Osteoblast (primary cell): ENCODE measurements at places on chromosomes 11 and 22. TPM values are rescaled to one million over a fixed set of nuclear protein-coding genes. Genes with fewer than 3 reads are reported as not detected.

Gene TMEM218
- 22.1 and 30.0 TPM in 2 replicates for total RNA-seq

Gene CCDC89
- 2.9 and 4.1 TPM in 2 replicates for total RNA-seq

Gene OR8H2
- not detected in 2 replicates for total RNA-seq

Gene KCNQ1OT1
- 5.1 and 6.2 TPM in 2 replicates for total RNA-seq

Gene MS4A7
- total RNA-seq, result under 0.01 and 0.36 TPM in 2 replicates

Gene OR5A1
- not detected in 2 replicates for total RNA-seq

Gene OR4A16
- not detected in 2 replicates for total RNA-seq

Gene SCGB1D2
- not detected in 2 replicates for total RNA-seq

Gene MGAT3
- total RNA-seq, result under 0.01 TPM in 1 of 2 replicates, not detected in the other

Gene KRTAP5-8
- total RNA-seq, result 0.36 TPM in 1 of 2 replicates, not detected in the other

Gene RGL4
- not detected in 2 replicates for total RNA-seq

Gene HNRNPUL2
- total RNA-seq, result 13.0 and 18.8 TPM in 2 replicates

Gene OR5P2
- total RNA-seq, result not detected in 2 replicates

Gene RIMBP3B
- total RNA-seq, result 0.29 TPM in 1 of 2 replicates, not detected in the other

Gene IRAG1
- 2.7 and 4.3 TPM in 2 replicates for total RNA-seq

Gene MUC2
- not detected in 2 replicates for total RNA-seq

Gene OOSP1
- not detected in 2 replicates for total RNA-seq

Gene PLAAT5
- total RNA-seq, result not detected in 2 replicates

Gene PRDM10
- 8.0 and 8.8 TPM in 2 replicates for total RNA-seq

Gene MMP8
- total RNA-seq, result under 0.01 TPM in 1 of 2 replicates, not detected in the other

Gene HARBI1
- 5.8 and 6.2 TPM in 2 replicates for total RNA-seq

Gene TAF1D
- total RNA-seq, result 119 and 126 TPM in 2 replicates

Gene LARGE1
- total RNA-seq, result 22.8 and 23.6 TPM in 2 replicates

Gene UPK3A
- total RNA-seq, result not detected in 2 replicates

Gene ARHGAP20
- 2.2 and 3.5 TPM in 2 replicates for total RNA-seq

Gene SPINDOC
- 16.2 and 17.7 TPM in 2 replicates for total RNA-seq

Gene MTMR3
- 36.5 and 36.9 TPM in 2 replicates for total RNA-seq

Gene HDHD5
- 25.6 and 31.8 TPM in 2 replicates for total RNA-seq

Gene MMP11
- total RNA-seq, result 23.5 and 41.3 TPM in 2 replicates

Gene HTATIP2
- total RNA-seq, result 24.2 and 46.3 TPM in 2 replicates

Gene RAPSN
- total RNA-seq, result 0.29 and 0.36 TPM in 2 replicates

Gene MRGPRE
- under 0.01 TPM in 1 of 2 replicates, not detected in the other for total RNA-seq

Gene C11orf91
- not detected in 2 replicates for total RNA-seq

Gene OR9I1
- total RNA-seq, result not detected in 2 replicates

Gene LMO1
- not detected in 2 replicates for total RNA-seq

Gene SGSM1
- total RNA-seq, result not detected in 2 replicates

Gene FGF4
- not detected in 2 replicates for total RNA-seq

Gene XNDC1N
- 8.8 and 9.4 TPM in 2 replicates for total RNA-seq

Gene ABTB2
- 5.1 and 5.9 TPM in 2 replicates for total RNA-seq

Gene SPDYC
- not detected in 2 replicates for total RNA-seq

Gene CD248
- total RNA-seq, result 103 and 107 TPM in 2 replicates

Gene NAALAD2
- 0.59 and 1.8 TPM in 2 replicates for total RNA-seq

Gene OR8D1
- not detected in 2 replicates for total RNA-seq

Gene P2RX3
- total RNA-seq, result not detected in 2 replicates
